SJSA1 (cell line): ENCODE measurements at places on chromosomes 2 and 18. TPM values are rescaled to one million over a fixed set of nuclear protein-coding genes. Genes with fewer than 3 reads are reported as not detected.

TMEM247 gene
- not detected in 2 replicates for total RNA-seq

GRCh38 chr2:71830497-71831192, 317.0 kb downstream of the CYP26B1 start:
- DNase-seq, result no peak

PDE11A gene
- total RNA-seq, result 0.38 and 0.42 TPM in 2 replicates

FNDC4 gene
- 2.2 and 3.9 TPM in 2 replicates for total RNA-seq

- DNase-seq, result no peak
Measured at GRCh38 chr18:62925031-62925688, 209.8 kb downstream of the PHLPP1 start.

DNA sequence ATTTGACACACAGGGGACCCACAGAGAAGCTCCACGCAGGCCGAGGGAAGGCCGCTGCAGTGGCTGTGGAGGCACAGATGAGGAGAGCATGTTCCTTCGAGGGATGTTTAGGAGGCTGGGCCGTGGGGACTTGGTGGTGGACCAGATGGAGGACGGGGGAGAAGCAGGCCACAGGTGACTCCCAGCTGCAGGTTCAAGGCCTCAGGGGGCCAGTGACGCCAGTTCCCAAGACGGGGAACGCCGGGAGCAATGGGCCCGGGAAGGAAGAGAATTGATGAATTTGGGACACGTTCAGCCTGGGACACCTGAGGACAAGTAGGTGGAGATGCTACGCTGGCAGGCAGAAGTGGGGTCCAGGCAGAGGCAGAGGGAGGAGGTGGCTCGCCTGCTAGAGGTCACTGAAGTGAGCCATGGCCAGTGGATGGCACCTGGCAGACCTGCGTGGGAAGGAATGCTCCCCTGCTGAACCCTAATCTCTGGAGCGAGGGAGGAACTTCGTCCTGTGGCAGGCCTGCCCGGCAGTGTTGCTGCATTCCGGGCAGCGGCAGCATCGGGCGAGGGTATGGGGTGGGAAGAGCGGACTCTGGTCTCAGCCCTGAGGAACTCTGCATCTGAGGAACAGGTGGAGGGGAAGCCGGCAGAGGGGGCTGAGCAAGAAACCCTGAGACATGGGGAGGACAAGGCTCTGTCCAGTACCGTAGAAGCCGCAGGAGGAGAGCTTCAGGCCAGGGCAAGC, 25.2 kb upstream of the HPCAL1 start:
- no peak for DNase-seq

GRCh38 chr2:234690569-234691213, 193.8 kb upstream of the ARL4C start:
- DNase-seq, result no peak

DNA sequence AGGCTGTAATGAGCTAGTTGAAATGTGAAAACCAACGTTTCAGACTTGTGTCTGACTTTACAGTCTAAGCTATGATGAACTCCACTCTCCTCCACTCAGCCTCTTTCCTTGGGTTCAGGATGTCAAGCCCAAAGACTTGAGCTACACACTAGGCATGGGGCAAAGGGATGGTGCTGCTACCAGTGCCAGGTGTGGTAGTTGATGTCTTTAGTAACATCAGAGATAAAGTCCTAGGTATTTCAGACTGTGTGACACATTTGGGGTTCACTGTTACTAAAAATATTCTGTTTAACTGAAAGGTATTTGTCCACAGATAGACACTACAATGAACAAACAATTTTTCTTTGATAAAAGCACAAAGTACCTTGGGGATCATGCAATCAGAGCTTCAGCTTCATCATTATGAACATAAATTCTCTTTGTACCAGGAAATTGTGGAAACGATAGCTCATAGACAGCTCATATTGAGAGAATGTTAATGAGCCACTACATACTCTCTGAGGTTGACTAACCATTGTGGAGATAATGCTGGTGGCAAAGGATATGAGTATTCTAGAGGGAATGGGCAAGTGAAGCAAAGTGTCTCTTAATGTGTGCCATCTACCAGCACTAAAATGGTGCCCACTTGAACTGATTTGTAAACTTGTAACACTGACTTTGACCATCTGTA, 253.7 kb upstream of the THUMPD2 start:
- no peak for DNase-seq

- DNase-seq, result no peak
Measured at GRCh38 chr2:216635171-216635570, 2.0 kb downstream of the IGFBP2 start.

- DNase-seq, result peak; percentile 95
Measured at GRCh38 chr2:236769981-236770671, 200.5 kb downstream of the ACKR3 start.

DNA sequence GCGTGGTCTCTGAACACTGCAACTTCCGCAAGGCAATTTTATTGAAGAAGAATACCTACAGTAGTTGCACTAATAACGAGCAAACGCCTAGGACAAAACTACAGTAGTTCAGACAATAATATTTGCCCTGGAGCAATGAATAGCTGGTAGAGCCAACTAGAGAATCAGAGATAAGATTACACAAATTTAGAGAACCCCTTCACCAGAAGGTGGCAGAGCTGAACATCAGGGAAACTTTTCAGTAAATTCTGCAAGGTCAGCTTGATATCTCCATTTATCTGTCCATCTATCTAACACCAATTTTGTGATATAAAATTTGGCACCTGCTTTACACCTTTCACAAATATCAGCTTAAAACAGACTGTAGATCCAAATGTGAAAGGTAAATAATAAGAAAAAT, 43.8 kb downstream of the CDH19 start:
- no peak for DNase-seq

GLI2 gene
- 8.8 and 20.0 TPM in 2 replicates for total RNA-seq

GRCh38 chr18:9172506-9173127, 36.0 kb downstream of the ANKRD12 start:
- no peak for DNase-seq

GRCh38 chr2:113089916-113090315, 22.1 kb downstream of the IL1F10 start:
- DNase-seq, result no peak

DNA sequence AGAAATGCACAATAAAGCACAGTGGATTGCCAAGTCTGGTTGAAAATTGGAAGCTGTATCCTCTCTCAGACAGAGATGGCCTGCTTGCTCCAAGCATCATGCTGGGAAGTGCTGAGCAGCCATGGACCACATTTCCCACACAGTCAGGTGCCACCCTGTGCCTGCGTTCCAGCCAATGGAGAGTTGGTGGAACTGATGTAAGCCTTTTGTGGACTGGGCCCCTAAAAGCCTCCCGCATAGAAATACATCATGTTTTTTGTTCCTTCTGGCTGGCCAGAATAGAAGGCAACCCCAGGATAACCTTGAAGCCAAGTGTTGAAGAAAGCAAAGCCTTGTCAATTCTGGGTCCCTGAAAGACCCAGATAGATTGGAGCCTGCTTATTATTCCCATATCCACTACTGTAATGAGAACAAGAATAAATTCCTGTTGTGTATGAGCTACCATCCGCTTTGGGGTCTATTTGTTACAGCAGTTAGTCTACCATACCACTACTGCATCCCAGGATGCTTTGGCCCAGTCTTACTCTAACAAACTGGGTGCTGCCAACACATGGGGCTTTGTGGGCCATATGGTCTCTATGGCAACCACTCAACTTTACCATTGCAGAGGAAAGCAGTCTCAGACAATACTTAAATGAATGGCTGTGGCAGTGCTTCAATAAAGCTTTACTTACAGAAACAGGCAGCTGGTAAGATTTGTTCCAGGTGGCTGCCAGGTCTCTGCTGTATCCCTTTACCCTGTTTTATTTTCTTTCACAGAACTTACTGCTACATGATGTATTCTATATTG, 65.4 kb downstream of the POLE4 start:
- no peak for DNase-seq

- DNase-seq, result no peak
Measured at GRCh38 chr2:1618191-1618961, 125.9 kb downstream of the PXDN start.

SNTG2 gene
- 6.7 and 8.7 TPM in 2 replicates for total RNA-seq

- no peak for DNase-seq
Measured at GRCh38 chr18:52764316-52764715, 424.3 kb downstream of the DCC start.

- DNase-seq, result no peak
Measured at GRCh38 chr2:155010925-155011324, 312.4 kb downstream of the KCNJ3 start.

DNA sequence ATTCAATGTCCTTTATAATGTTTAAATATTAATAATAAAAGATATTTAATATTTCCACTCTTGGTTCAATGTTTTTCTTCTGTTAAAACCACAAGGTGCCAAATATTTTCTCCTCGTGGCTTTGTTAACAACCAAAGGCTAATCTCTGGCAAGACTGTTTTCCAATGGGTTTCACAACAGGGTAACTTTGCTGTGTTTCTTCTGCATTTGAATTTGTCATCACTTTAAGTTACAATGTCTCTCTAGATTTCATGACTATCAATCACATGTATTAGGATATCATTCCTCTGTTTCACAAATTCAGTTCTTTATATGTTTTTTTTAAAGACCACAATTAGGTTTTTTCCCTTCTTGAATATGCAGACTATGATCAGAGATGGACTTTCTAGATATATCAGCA, 469.8 kb upstream of the ACVR2A start:
- DNase-seq, result no peak

LCT gene
- total RNA-seq, result not detected in 2 replicates

GPR39 gene
- 2.1 and 2.6 TPM in 2 replicates for total RNA-seq

CCDC150 gene
- total RNA-seq, result 12.2 and 15.3 TPM in 2 replicates

DNA sequence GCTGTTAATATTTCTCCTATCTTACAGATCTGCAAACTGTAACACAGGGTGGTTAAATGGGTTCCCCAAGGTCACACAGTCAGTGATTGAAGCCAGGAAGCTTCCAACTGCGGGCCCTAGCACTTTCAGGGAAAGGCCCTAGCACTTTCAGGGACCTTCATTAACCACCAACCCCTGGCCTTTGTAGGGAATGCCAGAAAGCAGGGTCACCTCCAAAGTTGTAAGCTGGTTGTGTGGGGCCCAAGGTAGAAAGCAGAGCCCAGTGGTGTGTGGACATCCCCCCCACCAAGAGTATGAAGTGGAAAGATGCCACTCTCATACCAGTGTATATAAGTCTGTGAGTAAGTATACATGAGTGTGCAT, 4.4 kb downstream of the DLX2 start:
- no peak for DNase-seq

FSHR gene
- not detected in 2 replicates for total RNA-seq

CGREF1 gene
- 2.1 and 3.1 TPM in 2 replicates for total RNA-seq

DNA sequence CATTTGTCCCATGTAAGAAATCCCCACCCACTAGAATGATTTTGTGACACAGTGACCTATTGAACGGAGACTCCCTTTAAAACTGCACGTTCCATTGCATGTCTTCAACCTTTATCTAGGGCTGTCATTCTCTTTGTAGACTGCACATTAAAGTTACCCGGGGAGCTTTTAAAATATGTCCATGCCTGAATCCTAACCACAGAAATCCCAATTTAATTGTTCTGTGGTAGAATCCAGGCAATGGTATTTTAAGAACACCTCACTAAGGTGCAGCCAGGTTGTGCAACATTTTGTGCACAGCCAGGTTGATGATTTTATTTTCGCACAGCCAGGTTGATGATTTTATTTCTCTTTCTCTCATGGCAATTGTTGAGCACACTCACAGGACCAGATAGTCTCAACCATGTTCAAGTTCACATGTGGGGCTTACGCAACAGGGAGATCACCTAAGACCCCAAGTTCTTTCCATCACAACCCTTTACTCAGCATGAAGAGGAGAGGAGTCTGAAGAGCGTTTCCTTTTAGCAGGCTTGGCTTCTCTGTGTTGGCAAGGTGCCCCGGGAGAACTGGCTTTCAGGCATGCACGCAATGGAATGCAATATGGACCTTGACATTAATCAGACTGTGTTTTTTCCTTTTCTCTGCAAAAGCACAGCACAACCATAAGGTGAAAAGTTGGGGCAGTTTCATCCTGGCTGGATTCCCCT, 467.3 kb upstream of the ETAA1 start:
- no peak for DNase-seq

GRCh38 chr2:43450617-43451016, 145.2 kb downstream of the THADA start:
- DNase-seq, result no peak

DNA sequence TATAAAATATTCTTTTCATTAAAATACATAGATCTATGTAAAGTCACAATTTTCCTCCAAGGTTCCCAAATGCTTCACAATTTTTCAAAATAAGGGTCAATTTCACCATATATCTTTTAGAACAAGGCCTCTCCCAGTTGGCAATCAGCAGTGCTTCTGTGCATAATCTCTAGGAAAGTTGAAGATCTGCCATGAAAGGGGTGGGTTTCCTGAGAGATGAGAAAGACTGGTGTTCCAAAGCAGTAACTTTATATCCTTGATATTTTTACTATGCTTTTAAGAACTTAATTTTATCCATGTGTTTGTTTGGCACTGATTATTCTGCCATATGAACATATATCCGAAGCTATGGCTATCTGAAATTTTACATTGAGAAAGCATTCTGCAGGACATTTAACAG, 199.4 kb upstream of the CYP26B1 start:
- no peak for DNase-seq

GREB1L gene
- 0.81 and 1.2 TPM in 2 replicates for total RNA-seq

DNA sequence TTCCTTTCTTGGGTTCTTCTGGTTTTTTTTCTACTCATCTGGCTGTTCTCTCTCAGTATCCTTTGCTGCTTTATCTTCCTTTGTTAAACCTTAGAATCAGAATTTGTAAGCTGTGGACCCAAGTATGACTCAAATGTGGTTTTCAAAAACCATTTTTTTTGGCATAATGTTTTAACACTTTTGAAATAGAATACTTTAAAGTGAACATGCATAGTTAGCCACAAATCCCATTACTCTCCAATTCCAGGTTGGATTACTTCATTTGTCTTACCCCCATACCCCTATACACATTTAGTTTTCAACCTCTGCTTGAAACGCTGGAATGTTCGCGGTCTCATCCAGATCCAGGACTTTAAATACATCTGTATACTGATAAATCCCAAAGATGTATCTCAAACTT, 29.1 kb downstream of the ALMS1 start:
- DNase-seq, result no peak

- no peak for DNase-seq
Measured at GRCh38 chr2:47916412-47916811, 10.1 kb upstream of the FBXO11 start.

DNA sequence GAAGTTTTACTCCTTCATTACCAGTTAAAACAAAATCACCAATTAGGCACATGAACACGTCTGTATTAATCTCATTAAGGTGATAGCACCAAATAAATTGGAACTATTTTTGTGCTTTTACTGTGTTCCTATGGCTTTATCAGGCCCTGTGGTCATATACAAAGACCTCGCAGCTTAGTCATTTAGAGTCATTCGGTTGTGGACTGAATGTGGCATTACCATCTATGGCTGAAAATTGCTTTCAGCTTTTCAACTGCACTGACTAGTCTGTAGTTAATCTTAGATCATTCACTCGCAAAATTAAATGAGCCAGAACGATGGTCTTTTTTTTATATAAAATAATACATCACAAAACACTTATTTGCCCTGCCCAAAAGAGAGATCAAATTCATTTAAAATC, 601.7 kb downstream of the NR4A2 start:
- DNase-seq, result no peak

CIB4 gene
- total RNA-seq, result not detected in 2 replicates

FZD7 gene
- 77.8 and 90.7 TPM in 2 replicates for total RNA-seq

VWC2L gene
- not detected in 2 replicates for total RNA-seq
